T follicular helper cell (primary cell): ENCODE measurements at places on chromosomes 1 and 21.

- DNase-seq = peak; percentile 28
Measured at GRCh38 chr1:64898107-64898861, 68.1 kb downstream of the JAK1 start.

DNA sequence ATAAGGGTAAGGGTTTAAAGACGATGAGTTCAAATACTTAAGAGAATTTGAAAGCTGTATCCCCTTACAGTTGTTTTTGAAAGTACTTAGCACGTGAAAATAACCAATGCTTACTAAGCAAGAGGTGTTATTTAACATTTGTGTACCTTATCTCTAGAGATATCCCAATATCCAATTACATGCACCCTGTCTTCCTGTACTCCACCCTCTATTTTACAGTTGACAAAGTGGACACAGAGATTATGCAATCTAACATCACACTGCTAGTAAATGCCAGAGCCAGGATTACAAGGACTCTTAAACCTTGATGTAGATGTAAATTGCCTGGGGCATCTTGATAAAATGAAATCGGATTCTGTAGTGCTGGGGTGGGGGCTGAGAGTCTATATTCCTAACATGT is 72.0 kb downstream of the GDAP2 start:
- DNase-seq = no peak

GRCh38 chr1:23905461-23906025 is 7.6 kb downstream of the CNR2 start:
- no peak for DNase-seq

- no peak for DNase-seq
Measured at GRCh38 chr1:68608289-68608688, 111.4 kb upstream of the DEPDC1 start.

DNA sequence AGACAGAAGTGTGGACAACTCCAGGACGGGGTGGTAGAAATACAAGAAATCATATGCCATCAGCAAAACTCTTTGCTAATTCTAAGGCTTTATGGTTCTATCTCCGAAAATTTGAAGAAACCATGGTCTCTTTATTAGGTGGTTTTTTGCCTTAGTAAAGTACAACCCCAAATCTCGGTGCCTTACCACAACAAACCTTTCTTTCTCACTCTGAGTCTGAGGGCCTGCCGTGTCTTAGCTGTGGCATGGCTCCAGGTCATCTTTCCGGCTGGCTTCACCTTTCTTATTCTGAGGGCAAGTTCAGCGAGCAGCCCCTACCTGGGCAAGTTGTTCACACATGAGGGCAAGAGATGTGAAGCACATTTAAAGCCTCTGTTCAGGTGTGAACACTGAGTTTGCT is 280.6 kb downstream of the TTLL7 start:
- no peak for DNase-seq

GRCh38 chr1:36458910-36459309 is 5.3 kb downstream of the MRPS15 start:
- no peak for DNase-seq

DNA sequence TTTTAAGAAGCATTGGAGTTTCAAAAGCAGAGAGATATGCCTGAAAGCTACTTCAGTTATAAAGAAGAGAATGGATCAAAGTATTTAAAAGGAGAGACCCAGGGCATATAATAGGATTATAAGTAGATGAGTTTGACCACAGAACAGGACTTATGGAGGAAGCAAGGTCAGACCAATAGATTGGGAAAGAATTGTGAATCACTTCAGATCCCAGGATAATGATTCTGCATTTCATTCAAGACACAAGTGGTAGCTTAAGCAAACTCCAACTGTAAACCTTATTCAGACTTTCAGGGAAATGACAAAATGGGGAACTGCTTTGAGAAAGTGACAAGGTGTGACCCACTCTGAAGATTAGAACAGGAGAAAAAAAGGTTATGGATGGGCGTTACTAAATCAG is 18.9 kb upstream of the OR10J5 start:
- DNase-seq = no peak

DNA sequence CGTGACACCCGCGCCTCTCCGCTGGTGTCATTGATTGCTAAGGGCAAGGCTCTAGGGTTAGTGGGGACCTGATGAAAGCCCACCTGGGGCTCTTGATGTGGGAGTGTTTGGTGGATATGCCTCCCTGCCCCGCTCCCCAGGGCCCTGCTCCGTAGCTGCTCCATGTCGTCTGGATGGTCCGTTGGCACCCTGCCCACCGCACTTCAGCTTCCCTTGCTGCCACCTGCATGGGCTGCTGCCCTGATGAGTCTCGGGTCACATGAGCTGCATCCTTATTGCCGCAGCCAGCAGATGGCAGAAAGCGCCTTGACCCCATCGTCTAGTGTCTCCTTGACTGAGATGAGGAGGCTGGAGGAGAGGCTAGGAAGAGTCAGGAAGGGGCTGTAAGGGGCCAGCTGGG is 439.4 kb downstream of the CAMTA1 start:
- no peak for DNase-seq

- DNase-seq = no peak
Measured at GRCh38 chr1:234573711-234574299, 36.2 kb downstream of the IRF2BP2 start.

GRCh38 chr1:232108598-232108997 is 482.0 kb downstream of the DISC1 start:
- no peak for DNase-seq
